ENCODE measurements at places on chromosomes 7 and 10.

DNA sequence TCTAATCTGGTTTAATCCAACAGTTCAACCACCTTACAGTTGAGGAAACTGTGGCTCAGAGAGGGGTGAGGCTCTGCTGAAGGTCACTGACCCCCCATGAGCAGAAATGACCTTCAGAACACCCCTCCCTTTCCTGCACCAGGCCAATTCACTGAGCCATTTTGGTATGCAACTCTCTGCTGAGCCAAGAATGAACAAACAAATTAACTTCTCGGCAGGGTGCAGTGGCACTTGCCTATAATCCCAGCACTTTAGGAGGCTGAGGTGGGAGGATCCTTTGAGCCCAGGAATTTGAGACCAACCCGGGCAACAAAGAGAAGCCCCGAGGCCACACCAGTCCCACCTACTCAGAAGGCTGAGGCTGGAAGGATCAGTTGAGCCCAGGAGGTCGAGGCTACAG is 29.8 kb downstream of the PDGFA start:
- no peak for DNase-seq

- DNase-seq = no peak
These were observed 1127.7 kb upstream of the LRRTM3 start for GRCh38 chr10:65798133-65798532.

DNA sequence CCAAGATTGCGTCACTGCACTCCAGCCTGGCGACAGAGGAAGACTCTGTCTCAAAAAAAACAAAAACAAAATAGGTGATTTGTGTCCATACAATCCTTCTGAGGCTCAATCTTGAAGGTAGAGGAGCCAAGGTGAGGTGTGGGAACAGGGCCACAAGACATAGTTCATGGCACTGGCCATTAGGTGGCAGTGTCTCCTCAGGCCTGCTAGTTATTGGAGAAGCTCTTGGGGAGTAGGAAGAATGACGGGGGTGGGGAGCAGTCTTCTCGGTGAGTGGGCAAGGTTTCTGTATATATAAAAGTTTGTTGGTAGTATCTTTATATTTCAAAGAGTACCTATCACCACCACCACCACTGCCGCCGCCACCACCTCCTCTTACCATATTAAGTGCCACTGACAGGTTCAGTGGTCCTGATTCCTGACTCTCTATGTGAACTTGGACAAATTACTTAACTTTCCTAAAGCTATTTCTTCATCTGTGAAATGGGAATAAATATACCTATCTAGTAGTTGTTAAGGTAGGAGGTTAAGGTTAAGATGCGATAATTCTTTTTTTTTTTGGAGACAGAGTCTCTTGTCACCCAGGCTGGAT is 24.0 kb downstream of the CCSER2 start:
- peak; percentile 34 for DNase-seq

DNA sequence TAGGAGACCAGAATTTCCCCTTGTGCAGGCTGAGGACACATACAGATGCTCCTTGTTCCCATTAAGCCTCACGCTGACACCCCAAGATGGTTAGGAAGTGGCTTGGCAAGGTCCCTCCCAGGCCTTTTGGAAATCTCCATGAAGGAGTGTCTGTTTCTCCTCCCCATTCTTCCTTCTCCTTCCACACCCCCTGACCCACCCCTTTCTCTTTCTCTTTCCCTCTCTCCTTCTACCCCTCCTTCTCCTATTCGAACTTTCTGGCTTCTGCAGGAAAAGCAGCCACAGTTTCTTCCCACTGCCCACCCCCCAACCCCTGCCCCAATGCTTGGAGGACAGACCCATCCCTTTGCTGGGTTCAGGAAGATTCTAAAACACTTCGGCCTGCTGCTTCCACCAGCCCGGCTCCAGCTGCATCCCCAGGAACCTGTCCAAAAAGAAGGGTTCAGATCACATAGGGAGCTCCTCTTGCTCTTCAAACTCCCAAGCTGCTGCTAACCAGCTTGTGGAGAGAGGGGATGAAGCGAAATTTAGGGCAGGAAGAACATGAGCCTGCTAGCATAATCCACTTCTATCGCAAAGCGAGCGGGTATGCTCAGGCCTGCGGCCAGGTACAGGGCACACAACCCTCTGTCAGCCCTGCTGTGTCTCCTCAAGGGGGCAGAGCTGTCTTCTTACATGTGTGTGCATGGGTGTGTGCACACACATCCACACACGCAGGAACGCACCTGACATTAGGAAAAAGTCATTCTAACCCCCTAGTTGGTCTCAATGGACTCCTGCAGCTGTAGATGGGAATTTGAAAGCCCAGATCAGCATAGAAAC is 80.4 kb downstream of the PPP1R3C start:
- DNase-seq = no peak

GRCh38 chr7:17660116-17660515 is 280.2 kb downstream of the SNX13 start:
- no peak for DNase-seq

DNA sequence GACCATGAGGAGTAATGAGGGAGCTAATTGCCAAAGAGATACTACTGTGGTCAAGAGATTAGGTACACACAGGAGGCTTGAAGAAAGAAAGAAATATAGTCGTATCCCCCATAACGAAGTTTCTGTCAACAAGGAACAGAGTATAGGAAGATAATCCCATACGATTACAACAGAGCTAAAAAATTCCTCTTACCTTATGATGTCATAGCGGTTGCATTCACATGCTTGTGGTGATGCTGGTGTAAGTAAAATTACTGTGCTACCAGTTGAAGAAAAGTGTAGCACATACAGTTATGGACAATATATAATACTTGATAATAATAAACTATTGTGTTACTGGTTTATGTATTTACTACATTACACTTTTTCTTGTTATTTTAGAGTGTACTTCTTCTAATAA is 51.6 kb upstream of the CASD1 start:
- DNase-seq = no peak

All from left hindlimb (tissue), 1 donor.